ENCODE measurements at places on chromosomes 11 and 22.

DNA sequence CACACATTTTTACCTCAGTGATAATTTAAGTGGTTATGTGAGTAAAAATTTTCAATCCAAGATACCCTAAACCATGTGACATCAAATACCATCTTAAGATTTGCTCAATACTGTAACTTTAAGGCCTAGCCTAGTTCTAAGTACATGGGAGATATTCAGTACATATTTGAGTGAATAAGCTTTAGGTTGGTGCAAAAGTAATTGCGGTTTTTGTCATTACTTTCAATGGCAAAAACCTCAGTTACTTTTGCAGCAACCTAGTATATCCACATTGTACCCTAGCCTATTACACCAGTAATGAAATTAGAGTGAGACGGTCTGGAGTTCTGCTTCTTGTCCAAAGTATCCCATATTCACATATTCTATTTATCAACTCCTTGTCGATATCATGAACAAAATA is 700.1 kb downstream of the LRRC4C start:
- no peak for DNase-seq

DNA sequence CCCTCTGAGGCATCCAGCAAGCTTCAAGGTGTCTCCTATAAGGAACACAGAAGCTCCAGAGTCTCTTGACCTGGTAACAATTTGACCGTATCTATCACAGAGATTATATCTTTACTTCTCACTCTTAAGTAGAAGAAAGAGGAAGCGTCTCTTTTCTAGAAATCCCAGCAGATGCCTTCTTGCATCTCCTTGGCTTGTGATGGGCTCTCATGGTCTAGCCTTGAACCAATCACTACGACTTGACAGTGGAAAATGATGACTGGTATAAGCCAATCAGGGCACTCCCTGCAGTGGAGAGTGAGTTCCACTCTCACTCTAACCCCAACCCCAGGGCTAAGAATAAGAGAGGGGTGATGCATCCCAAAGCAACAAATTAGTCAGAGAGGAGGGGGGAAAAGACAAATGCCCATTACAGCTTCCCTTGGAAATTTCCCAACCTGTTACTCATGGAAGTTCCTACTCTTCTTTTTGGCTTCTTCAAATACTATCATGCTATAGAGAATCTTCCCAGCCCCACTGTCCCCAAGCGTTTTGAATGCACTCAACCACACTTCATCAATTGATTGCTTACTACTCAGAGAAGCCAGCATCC is 293.5 kb downstream of the MN1 start:
- peak; percentile 11 for DNase-seq

- DNase-seq, result no peak
These were observed 4.3 kb upstream of the NHERF4 start for GRCh38 chr11:119180729-119181676.

GRCh38 chr11:58693026-58693425 is 38.7 kb downstream of the GLYAT start:
- no peak for DNase-seq

GRCh38 chr22:28408709-28409108 is 270.9 kb downstream of the TTC28 start:
- DNase-seq, result no peak

GRCh38 chr22:31038686-31039085 is 42.4 kb upstream of the SMTN start:
- no peak for DNase-seq

DNA sequence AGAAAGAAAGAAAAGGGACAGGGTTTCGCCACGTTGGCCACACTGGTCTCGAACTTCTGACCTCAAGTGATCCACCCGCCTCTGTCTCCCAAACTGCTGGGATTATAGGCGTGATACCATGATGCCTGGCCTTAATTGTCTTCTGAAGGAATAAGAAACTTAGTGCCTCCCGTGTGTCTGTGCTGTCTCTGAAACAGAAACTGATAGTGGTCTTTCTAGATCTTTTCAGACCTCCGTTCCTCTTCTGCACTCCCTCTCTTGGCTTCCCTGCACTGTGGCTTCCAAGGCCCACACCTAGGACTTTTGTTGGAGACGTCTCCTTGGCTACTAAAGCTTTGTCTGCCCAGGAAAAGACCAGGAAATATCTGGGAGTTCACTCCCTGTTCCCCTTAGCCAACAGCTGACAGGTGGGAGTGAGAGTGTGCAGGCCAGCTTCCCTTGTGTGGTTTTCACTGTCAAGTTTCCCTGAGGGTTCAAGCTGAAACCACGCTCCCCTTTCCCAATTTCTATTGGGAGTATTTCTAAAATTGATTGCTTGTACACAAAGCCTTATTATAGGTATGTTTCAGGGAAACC is 10.1 kb upstream of the HTR3B start:
- DNase-seq, result no peak

DNA sequence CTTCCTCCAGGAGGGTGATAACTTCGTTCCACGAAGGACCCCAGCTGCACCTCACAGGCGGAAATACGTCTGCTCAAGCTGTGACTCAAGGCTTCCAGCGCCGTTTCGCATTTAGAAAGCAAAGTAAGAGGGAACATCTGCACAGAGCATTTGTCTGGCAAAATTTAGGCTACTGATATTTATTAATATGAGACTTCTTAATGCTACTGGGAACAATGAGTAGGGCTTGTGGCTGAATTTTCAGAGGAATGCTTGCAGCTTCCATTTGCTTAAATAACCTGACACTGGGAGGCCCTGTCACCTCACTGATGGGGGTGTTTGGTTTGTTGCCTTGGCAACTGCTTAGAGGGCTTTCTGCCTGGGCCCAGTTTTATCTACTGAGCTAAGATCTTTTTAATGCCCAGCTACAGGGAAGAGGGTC is 14.7 kb upstream of the ST14 start:
- no peak for DNase-seq

DNA sequence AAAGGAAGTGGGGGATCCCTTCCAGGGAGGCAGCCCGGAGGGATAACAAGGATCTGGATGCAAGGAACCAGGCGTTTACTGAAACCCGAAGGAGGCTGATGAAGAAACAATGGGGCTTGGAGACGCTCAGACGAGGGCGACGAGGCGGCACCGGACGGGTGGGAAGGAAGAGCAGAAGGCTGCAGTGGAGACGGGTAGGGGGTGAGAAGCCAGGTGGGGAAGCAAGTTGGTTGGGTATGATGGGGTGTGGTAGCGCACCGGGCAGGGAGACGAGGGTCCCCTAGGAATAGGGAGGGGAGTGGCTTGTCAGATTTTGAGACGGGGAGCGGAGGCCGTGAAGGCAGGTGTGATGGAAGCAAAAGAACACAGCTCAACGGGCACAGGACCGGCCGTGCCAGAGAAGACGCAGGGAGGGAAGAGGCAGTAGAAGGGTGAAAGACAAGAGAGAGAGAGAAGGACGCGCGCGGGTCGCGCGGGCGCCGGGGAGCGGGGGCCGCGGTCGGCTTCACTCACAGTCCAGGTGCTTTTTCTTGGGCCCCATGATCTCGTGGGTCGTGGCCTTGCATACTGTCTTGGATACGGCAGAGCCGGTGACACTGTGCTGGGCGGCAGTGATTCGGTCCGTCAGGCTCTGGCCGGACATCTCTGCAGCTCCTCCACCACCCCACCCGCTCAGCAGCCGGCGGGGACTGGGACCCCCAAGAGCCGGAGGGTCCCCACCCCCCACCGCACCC is 579 bp downstream of the PICALM start:
- no peak for DNase-seq

GRCh38 chr11:3927129-3927796 is 71.8 kb downstream of the STIM1 start:
- no peak for DNase-seq

GRCh38 chr11:64084146-64084950 is 48.6 kb downstream of the FLRT1 start:
- DNase-seq, result no peak

GRCh38 chr22:26893173-26894110 is 236.1 kb downstream of the MIAT start:
- DNase-seq, result no peak

- DNase-seq, result peak; percentile 53
These were observed 30.8 kb upstream of the LRRC10B start for GRCh38 chr11:61477727-61478148.

DNA sequence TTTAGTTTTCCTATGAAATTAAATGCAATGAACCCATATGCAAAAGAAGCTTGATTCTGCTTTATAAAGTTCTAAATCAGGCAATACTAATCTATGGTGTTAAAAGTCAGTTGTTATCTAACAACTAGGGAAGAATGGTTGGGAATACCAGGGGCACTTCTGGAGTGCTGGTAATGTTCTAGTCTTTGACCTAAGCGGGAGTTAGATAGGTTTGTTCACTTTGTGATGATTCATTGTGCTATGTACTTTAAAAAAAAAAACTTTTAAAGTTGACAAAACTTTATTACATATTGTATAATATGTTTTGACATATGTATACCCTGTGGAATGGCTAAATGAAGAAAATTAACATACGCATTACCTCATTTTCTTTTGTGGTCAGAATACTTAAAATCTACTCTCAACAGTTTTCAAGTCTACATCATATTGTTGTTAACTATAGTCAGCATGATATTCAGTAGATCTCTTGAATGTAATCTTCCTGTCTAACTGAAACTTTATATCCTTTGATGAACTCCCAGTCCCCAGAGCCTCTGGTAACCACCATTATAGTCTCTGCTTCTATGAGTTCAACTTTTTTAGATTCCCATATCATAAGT is 39.2 kb downstream of the BIRC2 start:
- DNase-seq, result no peak

- no peak for DNase-seq
These were observed 18.4 kb downstream of the NEAT1 start for GRCh38 chr11:65440831-65441499.

DNA sequence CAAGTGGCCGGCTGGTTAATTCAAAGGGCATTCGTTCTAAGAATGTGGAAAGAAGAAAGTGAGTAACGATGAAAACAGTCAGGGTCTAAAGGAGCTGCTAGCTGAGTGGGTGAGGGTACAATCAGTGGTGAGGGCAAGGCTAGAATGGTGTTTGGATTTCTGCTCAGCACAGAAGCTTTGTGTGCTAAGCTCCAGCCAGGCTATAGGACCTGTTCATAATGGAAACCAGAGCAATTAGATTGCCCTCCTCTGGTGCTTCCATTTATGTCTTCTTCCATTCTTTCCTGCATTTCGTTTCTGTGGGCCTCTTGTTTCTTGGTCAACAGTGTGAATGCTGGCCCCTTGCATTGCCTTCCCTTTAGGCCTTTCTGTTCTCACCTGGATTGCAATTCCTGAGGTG is 572.9 kb upstream of the CHORDC1 start:
- DNase-seq, result no peak

DNA sequence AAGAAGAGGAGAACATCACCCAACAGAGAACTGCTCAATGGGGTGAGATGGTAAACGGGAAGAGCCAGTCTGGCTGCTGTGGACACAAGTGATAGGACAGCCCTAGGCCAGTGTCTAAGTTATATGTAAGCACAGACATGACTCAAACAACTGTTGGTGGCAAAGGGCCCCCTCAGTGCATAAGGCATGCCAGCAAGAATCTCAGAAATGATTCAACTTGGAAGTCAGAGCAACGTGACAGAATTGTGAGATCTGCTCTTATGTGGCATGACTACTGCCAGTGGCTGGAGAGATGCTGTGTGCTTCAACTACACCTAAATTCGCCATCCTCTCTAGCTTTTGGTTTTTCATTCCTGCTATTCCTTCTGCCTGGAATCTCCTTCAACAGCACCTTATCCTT is 7.4 kb downstream of the SLN start:
- no peak for DNase-seq

GRCh38 chr11:17923217-17923616 is 89.6 kb downstream of the SERGEF start:
- DNase-seq, result no peak

DNA sequence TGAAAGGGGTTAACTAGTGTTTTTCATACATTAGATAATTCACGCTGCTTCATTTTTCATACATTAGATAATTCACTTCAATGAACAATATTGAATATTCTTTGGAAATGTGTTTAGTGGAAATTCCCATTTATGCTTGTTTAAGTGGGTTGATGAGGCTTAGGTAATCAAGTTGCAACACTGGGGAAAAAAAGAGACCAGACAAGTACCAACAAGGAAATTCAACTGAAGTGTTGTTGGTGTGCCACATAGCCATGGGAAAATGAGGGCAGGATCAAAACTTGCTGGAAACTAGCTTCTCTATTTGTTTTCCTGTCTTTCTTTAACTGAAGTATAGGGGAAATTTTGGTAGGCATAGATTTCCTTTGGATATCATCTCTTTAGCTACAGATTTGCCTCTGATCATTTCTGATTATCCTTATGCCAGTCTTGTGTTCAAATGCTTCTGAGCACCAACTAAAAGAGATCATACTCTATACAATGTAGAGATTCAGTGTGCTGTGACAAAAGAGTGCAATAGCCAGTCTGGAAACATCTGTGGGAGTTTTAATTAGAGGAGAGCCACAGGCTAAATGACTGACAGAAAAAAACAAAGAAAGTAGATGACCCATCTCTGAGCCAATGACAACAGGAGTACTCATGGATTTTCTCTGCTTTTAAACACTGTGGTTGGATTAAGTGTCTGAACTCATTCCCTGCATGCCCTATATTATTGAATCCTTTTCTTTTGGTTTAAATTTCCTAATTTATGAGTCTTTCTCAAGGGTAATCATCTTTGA is 67.6 kb upstream of the CTSC start:
- no peak for DNase-seq

DNA sequence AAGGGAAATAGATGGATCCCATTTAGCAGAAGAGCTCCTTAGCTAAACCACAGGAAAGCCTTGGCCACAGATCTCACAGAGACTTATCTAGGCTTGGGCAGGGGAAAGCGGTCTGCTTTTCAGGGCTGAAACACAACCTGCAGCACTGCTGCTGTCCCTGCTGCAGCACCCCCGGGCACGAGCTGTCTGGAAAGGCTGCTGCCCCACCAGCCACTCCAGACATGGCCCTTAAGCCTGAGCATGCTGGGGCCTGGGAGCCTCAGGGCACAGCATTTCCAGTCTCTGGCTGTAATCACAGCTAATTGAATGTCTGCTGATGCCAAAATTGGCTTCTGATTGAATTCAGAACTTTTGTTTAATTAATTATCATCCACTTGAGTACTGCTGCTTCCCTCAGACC is 115.0 kb downstream of the TMPRSS5 start:
- DNase-seq, result no peak

- no peak for DNase-seq
These were observed 8.4 kb upstream of the OMP start for GRCh38 chr11:77093987-77094840.

GRCh38 chr11:1744891-1745700 is 5.3 kb downstream of the IFITM10 start:
- no peak for DNase-seq

DNA sequence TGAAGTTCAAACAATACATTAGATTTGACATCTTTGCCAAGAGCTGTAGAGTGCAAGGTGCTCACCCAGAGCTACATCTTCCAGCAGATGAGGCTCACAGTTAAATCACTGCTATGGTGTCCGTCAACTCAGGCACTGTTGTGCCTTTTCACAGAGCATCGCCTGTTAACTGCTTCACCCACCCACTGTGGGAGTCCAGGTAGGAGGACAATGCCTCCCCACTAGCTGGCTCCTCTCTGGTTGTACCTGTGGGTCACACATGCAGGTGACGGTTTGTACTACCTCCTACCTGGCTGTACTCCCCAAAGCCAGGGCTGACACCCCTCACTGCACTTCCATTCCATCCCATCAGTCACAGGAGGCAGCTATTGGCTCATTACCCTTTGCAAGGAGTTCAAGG is 84.6 kb upstream of the TOP3B start:
- DNase-seq, result no peak

Data from RWPE1 (cell line).